ENCODE measurements at places on chromosomes 16 and 17. TPM values are rescaled to one million over a fixed set of nuclear protein-coding genes. Genes with fewer than 3 reads are reported as not detected.

MMP25 gene
- not detected for polyA plus RNA-seq

TIGD7 gene
- polyA plus RNA-seq, result 4.3 TPM

HAP1 gene
- 0.27 TPM for polyA plus RNA-seq

CTRB2 gene
- polyA plus RNA-seq, result not detected

ITGB4 gene
- polyA plus RNA-seq, result not detected

AHSP gene
- polyA plus RNA-seq, result not detected

SOX9 gene
- polyA plus RNA-seq, result 16.5 TPM

ESRP2 gene
- not detected for polyA plus RNA-seq

PLCG2 gene
- 2.9 TPM for polyA plus RNA-seq

HSD17B1 gene
- polyA plus RNA-seq, result 0.32 TPM

RAB26 gene
- polyA plus RNA-seq, result 15.1 TPM

CD300E gene
- polyA plus RNA-seq, result not detected

RBFOX1 gene
- polyA plus RNA-seq, result 38.3 TPM

SLC13A2 gene
- not detected for polyA plus RNA-seq

CDH8 gene
- polyA plus RNA-seq, result 20.0 TPM

ZNRF1 gene
- 36.6 TPM for polyA plus RNA-seq

OTOA gene
- polyA plus RNA-seq, result not detected

NFE2L1 gene
- polyA plus RNA-seq, result 24.4 TPM

KANSL1 gene
- 16.1 TPM for polyA plus RNA-seq

HSD3B7 gene
- not detected for polyA plus RNA-seq

NOXO1 gene
- not detected for polyA plus RNA-seq

PNMT gene
- polyA plus RNA-seq, result 1.0 TPM

MPV17L gene
- 4.5 TPM for polyA plus RNA-seq

METRNL gene
- 0.34 TPM for polyA plus RNA-seq

ZC3H18 gene
- polyA plus RNA-seq, result 11.0 TPM

PPM1E gene
- 4.2 TPM for polyA plus RNA-seq

SHISA6 gene
- polyA plus RNA-seq, result 70.7 TPM

DNAAF1 gene
- 2.7 TPM for polyA plus RNA-seq

INTS2 gene
- 7.9 TPM for polyA plus RNA-seq

TM4SF5 gene
- not detected for polyA plus RNA-seq

CD300LG gene
- polyA plus RNA-seq, result not detected

HSF5 gene
- not detected for polyA plus RNA-seq
